ENCODE measurements at places on chromosomes 1 and 21.

- DNase-seq, result no peak
Observed at GRCh38 chr1:31348449-31348848, 24.4 kb downstream of the FABP3 start.

DNA sequence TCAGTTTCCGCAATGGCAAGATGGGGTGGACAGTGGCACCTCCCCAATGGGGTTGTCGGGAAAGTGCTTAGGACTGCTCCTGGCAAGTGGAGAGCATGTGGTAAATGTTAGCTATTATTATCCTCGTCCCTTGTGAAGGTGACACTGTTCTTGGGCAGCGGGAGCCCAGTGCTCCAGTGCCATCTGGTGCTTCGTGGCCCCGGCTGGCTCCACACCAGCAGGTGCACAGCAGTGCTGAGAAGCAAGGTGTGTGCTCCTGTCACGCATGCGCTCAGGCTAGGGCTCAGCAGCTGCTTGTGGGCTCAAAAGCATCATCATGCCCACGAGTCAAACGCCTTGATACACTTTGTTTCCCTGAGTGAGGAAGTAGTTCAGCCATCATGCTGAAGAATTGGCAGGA lies 24.9 kb upstream of the KCNC4 start:
- DNase-seq, result no peak

- no peak for DNase-seq
Observed at GRCh38 chr1:235642943-235643371, 6.6 kb downstream of the GNG4 start.

DNA sequence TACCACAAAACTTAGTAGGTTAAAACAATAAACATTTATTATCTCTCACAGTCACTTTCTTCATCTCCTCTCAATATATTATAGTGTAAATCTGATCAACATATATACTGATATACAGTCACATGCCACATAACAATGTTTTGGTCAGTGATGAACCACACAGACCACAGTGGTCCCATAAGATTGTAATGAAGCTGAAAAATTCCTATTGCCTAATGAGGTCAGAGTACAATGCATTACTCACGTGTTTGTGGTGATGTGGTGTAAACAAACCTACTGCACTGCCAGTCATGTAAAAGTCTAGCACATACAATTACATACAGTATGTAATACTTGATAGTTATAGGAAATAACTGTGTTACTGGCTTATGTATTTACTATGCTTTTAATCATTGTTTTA lies 30.1 kb downstream of the OLFML3 start:
- no peak for DNase-seq

DNA sequence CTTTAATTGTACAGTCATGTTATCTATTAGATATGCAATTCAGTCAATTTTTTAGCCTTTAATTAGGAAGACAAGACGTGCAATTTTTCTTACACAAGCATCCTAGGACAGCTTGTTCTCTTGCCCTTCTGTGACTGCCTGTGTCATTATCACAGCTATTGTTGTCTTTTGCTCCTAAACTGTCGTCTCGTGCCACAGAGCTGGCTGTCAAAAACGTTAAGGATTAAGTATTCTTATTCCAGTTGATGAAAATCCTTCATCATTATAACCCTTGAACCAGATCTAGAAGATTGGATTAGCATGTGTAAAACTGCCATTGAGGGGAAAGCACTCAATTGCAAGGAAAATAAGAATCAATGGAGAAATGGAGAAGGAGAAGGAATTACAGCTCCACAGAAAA lies 43.8 kb upstream of the AIM2 start:
- DNase-seq, result no peak

DNA sequence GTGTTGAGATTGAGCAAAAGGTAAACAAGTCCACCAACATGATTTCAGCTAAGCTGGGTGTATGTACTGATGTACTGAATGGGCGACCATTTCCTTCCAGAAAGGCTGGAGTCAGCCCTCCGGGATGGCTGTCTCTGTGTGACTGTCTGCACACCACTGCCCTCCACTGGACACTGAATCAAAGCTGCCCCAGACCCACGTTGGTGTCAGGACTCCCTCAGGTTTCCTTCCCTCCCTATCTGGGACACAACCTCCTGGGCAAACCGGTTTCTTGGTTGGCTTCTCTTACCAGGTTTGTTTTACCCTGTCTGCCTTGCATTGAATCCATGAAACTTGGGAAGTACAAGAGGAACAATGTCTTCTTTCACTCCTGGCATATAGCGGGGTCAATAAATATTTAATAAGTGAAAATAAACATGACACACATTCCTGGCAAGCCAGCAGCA lies 5.3 kb upstream of the SRP9 start:
- peak; percentile 50 for DNase-seq

- no peak for DNase-seq
Observed at GRCh38 chr1:78360584-78360983, 130.2 kb upstream of the PTGFR start.
